ENCODE measurements at places on chromosomes 16 and 17.

- no peak for DNase-seq
Measured at GRCh38 chr17:21303441-21304065, 19.0 kb downstream of the MAP2K3 start.

GRCh38 chr16:69328854-69329316 is 1.5 kb downstream of the PDF start:
- no peak for DNase-seq

GRCh38 chr17:40607641-40608040 is 40.0 kb downstream of the SMARCE1 start:
- DNase-seq = no peak

DNA sequence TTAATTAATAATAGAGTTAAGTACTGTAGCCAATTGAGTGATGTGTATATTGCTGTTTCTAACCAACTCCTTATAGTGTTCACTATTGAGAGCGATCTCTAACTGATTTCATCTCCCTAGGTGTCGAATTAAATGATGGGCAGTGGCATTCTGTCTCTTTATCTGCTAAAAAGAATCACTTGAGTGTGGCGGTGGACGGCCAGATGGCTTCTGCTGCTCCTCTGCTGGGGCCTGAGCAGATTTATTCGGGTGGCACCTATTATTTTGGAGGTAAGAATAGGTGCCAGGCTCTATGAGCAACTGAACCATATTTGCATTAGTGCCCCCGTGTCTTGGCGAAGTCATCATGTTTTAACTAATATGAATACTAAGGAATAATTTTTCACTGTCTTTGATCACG is 184.6 kb downstream of the CNTNAP4 start:
- no peak for DNase-seq

DNA sequence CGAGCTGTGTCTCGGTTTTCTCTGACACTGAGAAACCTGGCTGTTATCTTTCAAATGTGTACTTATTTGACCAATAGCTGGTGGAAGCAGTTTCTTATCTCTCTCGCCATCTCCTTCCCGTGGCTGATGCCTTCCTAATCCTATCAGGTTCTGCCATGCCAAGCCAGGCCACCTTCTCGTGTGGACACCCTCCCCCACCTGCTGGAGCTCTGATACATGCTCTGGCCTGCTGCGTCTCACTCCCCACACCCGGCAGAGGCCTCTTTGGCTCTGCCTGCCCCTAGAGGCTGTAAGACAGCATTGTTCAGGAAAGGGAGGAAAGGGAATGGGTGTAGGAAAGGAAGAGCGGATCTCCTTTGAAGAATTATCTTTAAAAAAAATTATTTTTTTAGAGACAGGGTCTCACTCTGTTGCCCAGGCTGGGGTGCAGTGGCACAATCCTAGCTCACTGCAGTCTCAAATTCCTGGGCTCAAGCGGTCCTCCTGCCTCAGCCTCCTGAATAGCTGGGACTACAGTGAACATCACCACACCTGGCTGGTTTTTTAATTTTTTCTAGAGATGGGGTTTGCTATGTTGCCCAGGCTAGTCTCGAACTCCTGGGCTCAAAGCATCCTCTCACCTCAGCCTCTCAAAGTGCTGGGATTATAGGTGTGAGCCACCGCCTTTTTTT is 7.5 kb upstream of the ARMC5 start:
- no peak for DNase-seq

- DNase-seq = no peak
Measured at GRCh38 chr16:82229800-82230619, 60.0 kb upstream of the MPHOSPH6 start.

- DNase-seq = no peak
Measured at GRCh38 chr17:512311-512710, 159.7 kb upstream of the RPH3AL start.

GRCh38 chr17:62707425-62707739 is 79.9 kb downstream of the MRC2 start:
- no peak for DNase-seq

DNA sequence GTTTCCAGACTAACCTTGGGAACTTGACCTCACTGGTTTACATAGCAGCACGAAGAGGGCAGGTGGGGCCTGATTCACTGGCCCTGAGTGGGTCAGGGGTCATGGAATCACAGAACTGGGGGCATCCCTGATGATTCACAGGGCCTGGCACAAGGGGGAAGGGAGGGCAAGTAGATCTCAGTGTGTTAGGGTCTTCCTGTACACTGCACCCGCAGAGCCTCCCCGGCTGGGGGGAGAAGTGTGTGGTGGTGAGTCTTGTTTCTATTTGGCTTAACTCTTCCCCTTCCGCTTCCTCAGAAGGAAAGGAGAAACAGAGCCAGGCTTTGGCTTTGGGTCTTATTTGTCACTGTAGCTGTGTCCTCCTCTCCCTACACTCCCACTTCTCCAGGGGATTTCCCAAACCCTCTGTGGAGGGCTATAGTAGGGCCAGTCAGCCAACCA is 3.7 kb downstream of the STARD3 start:
- no peak for DNase-seq

DNA sequence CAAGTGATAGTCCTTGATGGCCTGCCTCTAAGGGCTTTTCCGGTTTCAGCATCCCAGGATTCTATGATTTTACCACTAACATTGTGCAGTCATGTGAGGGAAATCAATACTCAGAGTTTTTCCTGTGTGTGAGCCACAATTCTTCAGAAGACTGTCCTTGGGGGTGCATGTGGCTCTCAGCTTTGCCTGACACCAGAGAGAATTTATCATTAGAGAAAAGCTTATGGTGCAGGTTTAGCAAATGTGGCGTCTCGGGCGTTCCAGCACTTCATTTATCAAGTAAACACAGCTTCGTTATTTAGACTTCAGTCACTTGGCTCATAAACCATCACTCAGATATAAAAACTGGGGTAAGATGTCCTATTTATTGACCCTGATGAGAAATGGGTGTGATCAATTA is 62.8 kb downstream of the SPACA3 start:
- no peak for DNase-seq

DNA sequence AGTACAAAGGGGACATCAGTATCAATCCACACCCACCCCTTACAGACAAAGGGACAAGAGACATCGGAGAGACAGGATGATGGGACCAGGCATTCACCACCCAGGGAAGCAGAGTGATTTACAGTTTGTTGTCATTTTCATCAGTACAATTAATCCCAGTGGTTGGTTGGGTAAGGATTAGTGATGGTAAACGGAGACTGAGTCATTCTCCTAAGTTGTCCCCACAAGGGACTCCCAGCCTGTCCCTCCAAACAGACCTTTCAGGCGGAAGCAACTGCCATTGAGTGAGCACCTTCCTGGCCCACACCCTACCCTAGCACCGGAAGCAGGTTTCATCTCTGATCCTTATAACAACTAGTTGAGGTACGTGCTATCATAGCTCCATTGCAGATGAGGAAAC is 11.2 kb downstream of the PPL start:
- no peak for DNase-seq

DNA sequence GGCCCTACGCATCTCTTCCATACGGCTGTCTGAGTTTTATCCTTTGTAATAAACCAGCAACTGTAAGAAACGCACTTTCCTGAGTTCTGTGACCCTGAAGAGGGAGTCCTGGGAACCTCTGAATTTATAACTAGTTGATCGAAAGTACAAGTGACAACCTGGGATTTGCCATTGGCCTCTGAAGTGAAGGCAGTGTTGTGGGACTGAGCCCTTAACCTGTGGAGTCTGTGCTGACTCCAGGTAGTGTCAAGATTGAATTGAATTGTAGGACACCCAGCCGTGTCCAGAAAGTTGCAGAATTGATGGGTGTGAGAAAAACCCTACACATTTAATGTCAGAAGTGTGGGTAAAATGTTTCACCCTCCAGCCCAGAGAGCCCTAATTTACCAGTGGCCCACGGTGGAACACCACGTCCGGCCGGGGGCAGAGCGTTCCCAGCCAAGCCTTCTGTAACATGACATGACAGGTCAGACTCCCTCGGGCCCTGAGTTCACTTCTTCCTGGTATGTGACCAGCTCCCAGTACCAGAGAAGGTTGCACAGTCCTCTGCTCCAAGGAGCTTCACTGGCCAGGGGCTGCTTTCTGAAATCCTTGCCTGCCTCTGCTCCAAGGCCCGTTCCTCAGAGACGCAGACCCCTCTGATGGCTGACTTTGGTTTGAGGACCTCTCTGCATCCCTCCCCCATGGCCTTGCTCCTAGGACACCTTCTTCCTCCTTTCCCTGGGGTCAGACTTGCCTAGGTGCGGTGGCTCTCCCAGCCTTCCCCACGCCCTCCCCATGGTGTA is 1.5 kb downstream of the GAA start:
- DNase-seq = no peak

DNA sequence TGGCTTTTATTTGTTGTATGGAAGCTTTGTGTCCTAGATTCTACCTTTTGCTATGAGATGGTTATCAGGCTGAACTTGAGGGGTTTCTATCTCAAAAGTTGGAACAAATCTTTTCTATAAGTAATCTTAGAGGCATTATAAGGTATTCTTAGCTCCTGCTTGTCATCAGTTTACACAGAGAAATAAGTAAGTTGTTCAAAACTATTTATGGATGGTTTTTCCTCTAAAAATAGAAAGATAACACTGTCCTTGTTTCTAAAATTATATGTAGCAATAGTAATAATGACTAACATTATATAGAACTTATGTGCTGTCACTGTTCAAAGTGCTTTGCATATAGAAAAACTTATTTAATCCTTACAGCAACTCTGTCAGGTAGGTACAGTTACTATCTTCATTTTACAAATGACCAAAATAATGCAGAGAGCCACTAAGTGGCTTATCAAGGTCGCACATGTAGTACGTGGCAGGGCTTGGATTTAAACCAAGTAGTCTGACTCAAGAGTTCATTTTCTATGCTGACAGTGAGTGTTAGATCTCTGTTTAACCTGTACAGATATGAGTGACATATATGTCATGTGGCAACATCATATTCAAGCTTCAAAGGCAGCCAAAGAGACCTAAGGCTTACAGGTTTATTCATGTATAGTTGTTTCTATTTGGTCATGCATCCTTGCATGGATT is 59.0 kb downstream of the PHKB start:
- DNase-seq = no peak

GRCh38 chr16:50683689-50684374 is 2.7 kb upstream of the SNX20 start:
- no peak for DNase-seq

- no peak for DNase-seq
Measured at GRCh38 chr17:49434821-49435670, 20.4 kb upstream of the PHB1 start.

DNA sequence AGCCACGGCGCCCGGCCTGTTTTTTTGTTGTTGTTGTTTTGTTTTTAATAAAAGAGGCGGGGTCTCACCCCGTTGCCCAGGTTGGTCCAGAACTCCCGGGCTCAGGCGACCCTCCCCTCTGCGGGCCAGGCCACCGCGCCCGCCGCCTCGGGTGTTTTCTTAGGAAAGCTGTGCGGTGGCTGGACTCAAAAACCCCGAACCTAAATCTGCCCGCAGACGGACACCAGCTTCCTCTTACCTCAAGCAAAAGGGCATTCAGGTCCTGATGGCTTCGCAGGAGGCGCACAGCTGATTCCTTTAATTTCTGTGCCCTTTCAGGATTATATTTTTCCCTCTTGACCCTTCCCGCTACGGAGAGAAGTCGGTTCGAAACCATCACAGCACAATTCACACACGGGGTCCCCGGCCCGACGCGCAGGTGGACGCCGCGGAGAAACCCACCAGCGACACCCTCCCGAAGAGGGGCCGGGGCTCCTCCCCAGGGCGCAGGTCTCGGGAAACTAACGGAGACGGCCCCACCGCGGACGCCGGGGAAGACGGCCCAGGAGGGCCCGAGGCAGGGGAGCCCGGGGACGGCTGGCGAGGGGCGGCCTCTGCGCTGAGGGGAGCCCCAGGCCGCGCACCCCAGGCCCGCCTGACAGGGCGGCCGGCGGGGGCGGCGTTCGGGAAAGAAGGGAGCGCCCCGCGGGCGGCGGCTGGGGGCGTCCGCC is 653 bp downstream of the FANCA start:
- no peak for DNase-seq

GRCh38 chr16:89153848-89154271 is 17.7 kb upstream of the CDH15 start:
- DNase-seq = no peak

DNA sequence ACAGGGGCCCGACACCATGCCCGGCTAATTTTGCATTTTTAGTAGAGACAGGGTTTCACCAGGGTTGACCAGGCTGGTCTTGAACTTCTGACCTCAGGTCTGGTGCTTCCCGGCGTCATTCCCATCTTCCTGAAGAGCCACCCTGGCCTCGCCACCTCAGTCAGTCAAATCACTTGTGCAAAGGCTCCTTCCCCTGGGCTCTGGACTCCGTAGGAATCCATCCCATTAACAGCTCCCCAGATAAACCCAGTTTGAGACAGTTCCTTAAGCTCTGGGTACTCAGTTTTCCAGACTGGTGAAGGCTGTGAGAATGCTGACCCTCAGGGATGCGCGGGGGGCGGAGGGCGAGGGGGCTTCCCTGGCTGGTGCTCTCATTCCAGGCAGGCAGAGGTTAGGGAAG is 39.5 kb downstream of the MRM1 start:
- DNase-seq = no peak

DNA sequence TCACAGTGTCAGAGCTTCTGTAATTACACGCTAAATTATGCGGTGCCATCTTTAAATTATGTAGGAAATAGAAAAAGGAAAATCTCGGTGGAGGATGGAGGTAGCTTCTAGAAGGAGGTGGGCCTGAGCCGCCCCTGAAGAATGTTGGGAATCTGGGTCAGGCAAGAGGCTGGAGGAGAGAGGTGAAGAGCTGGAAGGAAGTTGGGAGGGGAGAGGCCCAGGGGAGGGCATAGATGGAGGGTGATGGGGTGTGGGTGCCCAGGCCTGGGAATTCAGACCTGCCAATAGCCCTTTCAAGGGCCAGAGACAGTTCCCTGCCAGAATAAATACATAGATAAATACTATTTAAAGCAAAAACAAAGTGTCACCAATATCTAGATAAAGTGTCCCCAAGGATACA is 415.0 kb upstream of the HSBP1 start:
- no peak for DNase-seq

DNA sequence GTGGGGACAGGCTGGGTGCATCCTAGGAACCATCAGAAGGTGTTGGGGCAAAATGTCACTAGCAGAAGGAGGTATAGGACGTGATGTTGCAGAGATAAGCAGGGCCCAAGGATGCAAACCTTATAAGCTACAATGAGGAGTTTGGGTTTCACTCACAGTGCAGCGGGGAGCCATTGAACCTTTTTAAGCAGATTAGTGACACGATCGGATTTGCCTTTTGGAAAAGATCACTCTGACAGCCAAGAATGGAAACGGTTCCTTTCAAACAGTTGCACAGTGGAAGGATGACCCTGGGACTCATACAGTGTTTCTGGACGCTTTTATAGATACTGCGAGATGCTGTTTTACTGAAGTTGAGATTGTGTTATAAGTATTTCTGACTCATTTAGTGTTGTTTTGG is 131.8 kb upstream of the CACNG3 start:
- DNase-seq = no peak
